ENCODE measurements at places on chromosomes 1 and 21.
A peak's percentile ranks its signal among the peaks of the same experiment; 100 is the strongest.

DNA sequence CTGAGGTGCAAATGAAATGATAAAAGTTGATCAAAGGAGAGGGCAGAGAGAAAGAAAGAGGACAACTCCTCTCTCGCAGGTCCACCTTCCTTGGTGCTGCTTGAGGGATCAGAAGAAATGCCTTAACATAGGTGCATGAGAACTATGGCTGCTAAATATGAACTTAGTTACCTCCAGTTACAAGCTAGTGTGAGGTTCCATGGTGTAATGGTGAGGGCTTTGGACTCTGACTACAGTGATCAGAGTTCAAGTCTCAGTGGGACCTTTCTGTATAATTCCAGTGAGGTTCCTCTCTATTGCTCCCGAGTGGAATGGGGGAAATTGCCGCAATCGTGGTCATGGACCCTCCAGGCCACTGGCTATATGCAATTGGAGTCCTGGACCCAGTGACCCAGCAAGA lies 387.3 kb downstream of the FAM72C start:
- no peak for DNase-seq

- DNase-seq, result no peak
These were observed 630.5 kb downstream of the SMYD3 start for GRCh38 chr1:245876586-245876985.

DNA sequence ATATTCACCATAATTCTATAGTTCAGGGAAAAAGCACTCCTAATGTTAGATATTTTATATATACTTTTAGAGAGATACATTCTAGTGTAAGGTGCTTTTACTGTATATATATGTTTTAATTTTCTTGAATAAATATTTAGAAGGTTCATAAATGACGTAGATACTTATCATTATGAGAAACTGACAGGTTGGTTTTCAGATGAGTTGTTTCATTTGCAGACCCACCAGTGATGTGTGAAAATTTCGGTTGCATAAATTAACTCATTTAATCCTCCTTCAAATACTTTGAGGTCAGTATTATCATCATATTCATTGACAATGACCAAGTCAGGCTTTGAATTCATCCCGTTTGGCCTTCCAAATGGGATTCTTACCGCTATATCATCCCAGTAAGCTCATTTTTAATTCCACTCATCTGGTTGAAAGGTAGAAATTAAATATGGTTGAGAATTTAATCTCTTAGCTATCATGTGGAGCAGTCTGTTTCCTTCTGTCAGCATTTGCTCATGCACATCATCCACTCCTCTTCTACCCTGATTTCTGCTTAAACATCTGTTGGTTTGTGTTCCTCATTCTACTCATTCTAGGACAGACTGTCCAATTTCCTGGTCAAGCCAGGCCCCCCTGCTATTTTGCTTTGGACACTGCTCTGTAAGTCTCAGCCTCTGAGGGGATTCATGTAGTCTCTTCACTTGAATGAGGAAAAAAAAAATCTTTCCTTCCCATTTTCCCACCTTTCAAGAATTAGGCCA lies 1156.6 kb downstream of the PLA2G4A start:
- DNase-seq, result no peak

DNA sequence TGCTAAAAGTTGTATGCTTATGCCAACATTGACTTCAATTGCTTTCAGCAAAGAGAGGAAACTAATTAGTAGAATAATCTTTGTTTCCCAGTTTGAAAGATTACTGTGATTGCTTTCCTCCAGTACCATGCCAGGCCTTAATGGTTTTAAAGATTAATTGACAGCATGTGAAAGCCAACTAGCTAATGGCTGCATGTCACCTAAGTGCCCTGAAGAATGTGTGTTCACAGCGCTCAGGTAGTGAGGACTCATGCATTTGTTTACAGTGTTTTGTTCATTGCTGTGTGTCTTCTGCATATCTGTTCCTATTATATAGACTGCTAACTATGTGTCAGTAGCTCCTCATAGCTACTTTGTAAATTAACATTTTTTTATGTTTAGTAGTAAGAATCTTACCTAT lies 335.6 kb downstream of the LRRIQ3 start:
- DNase-seq, result no peak

DNA sequence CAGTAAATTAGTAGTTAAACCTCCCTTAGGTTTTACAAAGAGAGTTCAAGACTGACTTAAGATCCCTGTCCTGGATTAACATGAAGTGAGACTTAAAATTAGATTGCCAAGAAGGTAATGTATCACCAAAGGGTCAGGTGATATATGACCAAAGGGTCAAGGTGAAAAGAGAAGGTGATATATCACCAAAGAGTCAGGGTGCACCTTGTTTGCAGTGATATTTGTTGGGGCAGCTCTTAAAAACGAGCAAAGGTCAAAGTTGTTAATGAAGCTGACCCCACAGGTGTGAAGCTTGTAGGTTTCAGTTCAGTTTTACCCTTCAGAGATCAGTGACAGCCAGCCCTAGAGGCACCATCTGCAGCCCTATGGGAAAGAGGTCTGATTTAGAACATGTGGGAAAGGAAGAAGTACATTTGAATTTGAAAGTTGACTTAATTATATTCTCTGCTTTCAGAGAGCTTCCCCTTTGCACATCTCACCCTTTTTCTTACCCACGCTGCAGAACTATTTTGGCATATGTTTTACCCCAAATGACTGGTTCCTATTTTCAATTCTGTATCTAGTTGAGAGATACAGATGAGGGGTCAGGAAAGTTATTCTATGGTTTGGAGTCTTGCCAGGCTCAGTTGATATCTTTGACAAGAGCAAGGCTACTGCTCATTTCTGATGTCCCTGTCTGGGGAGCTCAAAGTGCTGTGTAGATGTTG lies 170.8 kb downstream of the S1PR1 start:
- no peak for DNase-seq

DNA sequence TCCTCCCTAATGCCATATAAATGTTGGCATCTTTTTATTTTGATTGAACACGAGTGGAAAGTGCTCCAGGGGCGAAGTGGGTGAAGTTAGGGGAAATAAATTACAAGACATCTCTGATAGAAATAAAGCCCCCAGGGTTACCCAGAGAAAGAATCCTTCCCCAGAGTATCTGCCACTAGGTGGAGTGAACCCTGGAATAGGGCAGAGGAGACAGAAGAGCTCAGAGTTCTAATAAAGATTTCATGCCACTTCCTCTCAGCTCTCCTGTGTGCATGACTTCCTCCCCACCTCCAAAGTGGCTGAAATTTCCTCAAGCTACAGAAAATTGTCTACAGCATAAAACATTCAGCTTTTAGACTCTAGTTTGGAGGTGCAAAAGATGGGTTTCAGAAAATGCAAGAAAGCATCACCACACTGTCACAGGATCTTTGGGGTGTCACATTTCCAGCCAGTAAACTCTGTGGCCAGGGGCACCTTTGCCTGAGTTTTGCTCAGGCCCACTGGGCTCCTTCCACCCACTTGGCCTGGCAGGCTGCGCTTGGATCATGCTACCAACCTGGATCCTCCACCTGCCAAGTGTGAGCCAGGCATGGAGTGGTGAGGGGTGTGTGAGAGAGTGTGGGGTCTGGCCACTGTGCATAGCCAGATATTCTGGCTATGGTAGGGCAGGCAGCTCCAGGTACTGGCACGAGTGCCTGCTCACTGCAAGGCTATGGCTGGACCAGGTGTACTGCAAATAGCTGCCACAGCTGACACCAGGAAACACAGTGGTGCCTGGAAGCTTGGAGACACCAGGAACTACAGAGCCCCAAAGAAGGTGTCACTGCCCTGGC lies 208.8 kb upstream of the USP25 start:
- DNase-seq, result peak; percentile 26

DNA sequence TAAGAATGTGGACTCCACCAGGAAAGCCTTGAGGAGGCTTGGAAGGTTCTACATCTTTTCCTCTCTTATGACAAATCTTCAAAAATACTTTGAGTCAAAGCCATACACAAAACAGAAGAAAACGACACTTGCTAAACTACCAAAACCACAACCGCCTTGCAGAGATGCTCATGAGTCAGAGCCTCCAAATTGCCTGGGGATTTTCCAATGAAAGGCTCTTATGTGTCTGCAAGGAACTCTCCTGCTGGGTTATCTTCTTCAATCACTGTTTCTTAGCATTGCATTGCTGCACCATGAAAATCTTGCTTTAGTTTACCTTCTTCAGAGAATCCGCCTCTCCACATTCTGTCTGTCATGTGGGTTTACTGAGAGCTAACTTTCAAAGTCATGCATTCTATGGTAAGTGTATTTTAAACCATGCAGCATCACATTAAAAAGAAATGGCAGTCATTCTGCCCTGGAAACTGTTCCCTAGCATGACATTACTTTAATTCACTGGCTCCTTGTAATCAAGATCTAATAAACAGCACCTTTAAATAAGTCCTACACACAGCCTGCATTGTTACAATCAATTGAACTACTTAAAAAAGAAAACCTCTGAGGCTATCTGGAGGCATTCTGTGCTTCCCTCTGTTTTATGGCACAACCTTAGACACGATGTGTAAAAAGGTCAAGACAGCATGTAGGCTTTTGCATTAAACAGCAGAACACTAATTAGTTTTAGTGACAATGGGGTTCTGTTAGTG lies 210.0 kb upstream of the FOXD3 start:
- no peak for DNase-seq

DNA sequence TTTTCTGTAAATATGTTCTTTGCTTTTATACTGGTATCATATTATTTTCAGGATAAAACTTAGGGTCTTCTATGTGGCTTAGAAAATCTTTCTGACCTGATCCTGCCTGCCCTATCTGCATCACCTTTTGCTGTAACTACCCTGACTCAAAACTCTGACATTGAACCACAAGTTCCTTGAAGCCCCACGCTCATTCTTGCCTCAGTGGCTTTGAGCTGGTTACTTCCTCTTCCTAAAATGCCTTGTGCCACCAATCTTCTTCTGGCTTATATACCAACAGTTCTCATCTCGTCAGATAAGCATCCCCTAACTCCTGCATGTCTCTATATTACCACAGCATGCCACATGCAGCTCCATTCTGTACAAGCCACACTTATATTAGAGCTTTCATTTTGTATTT lies 84.5 kb upstream of the LRRC7 start:
- DNase-seq, result no peak

DNA sequence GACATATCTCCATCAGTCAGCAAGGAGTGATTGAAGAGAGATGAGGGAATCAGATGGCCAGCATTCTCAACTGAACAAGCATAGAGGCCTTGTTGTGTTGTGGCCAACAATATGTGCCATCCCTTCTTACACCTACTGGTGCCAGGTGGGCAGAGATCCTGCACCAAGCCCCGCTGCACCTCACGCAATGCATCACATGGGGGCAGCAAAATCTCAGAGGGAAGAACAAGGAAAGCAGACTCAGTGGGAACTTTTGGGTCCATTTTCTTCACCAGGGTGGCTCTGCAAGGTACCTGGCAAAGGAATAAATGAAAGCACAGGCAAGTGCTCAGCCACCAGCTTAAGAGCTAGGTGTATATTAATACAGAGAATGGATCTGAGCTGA lies 33.2 kb downstream of the HSD3B2 start:
- no peak for DNase-seq

DNA sequence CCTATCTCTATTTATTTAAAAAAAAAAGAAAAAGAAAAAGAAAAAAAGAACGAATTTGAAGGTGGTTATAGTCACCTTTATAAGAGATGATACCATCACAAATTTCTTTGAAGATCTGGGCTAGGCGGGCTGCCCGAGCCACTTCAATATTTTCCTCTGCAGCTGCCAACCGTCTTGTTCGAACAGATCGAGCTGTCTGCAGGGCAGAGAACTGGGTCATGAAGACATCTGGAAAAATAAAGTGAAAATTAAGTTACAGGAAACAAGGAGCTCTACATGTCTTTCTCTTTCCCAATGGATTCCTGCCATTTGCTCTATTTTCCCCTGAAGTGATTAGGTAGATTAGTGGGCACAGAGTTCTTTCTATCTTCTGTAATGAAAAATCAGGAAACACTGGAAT lies 31.9 kb downstream of the RUSC1 start:
- no peak for DNase-seq

DNA sequence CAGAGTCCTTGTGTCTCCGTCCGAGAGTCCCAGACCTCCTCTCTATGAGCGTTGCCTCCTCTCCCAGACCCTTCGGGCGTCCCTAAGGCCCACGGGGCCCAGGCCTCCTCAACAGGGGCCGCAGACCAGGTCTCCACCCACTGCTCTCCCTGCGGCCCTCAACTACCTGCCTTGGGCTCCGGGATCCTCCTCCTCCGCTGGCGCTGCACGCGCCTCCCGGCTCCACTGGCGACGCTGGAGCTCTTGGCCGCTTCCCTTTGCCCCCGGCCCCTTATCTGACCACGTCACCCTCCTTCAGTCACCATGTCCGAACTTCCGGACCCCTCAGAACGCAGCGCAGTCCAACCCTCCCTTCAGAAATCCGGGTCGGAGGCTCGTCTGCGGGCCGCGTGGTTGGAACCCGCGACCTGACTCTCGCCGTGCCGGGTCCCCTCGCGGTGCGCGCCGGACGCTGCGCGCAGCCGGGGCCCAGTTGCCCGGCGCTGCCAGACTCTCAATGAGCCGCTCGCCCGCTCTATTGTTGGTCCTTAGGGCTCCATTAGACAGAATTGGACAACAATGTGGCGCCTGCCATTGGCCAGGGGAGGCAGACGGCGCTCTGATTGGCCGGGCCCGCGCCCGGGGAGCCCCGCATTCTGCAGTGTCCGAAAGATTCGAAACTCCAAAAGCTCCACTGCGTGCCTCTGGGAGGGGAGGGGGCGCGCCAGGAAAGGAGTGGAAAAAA lies at the start of gene DMRTA2:
TSS of gene DMRTA2 (minus strand) at position 498 of the 724 bp plus-strand sequence. CDS start 1,907 bp downstream, outside the sequence.
- DNase-seq, result no peak

DNA sequence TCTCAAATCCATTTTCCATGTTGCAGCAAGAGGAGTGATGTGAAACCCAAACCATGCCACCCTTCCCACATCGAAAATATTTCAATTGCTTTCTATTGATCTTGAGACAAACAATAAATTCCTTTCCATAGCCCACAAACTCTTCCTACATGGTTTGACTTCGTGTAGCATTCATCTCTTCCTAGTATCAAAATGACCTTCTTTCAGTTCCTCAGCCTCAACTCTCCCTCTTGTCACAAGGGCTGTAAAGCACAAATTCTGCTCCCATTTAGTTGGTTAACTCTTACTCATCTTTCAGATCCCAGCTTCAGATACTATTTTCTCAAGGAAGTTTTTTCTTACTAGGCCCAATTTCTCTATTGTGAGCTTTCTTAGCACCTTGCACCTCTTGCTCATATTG lies 99.0 kb downstream of the ZNF281 start:
- no peak for DNase-seq

- DNase-seq, result peak; percentile 77
These were observed at the start of gene RGS1 for GRCh38 chr1:192575499-192576189. TSS of gene RGS1 (plus strand) at chr1:192575773. CDS start at chr1:192575793, 20 bp downstream.

DNA sequence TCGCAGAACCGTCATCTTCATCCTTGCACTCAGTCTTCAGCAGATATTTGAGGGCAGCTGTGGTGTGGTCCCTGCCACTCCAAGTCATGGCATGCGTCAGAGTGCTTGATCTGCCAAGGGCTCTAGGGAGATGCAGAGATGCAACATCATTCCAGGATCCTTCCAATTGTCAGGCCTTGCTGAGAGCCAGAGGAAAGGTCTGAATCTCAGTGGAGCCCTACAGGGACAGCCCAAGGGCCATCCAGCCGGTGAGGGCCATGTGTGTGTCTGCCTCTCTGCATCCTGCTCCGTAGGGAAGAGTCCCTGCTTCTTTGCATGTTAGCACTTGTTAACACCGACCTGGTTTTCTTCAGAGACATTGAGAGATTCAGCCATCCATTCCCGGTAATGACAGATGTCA lies 17.6 kb downstream of the MAPKAPK2 start:
- DNase-seq, result no peak

All from CD4-positive, alpha-beta T cell treated with Interleukin-6 at 100 ng/mL for 8 hours (primary cell).